Activated CD8-positive, alpha-beta memory T cell treated with anti-CD3 and anti-CD28 coated beads, Interleukin-2, amount 50 U/mL, for 4 hours (primary cell): ENCODE measurements at places on chromosomes 2 and 18.

DNA sequence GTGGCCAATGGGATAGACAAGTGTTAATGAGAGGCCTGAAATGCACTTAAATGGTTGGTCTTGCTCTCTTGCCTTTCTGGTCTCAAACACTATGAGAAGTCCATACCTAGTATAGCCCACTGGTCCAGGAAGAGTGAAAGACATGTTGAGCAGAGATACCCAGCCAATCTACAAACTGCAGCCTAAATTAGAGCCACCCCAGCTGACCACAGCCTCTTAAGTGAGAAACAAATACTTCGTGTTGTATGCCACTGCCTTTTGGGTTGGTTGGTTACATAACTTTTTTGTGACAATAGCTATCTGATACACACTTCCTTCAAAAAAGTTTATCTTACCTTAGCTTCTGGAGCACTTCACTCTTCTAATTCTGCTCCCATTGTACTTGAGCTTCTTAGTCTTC is 8.8 kb upstream of the EXOC6B start:
- no peak for DNase-seq

DNA sequence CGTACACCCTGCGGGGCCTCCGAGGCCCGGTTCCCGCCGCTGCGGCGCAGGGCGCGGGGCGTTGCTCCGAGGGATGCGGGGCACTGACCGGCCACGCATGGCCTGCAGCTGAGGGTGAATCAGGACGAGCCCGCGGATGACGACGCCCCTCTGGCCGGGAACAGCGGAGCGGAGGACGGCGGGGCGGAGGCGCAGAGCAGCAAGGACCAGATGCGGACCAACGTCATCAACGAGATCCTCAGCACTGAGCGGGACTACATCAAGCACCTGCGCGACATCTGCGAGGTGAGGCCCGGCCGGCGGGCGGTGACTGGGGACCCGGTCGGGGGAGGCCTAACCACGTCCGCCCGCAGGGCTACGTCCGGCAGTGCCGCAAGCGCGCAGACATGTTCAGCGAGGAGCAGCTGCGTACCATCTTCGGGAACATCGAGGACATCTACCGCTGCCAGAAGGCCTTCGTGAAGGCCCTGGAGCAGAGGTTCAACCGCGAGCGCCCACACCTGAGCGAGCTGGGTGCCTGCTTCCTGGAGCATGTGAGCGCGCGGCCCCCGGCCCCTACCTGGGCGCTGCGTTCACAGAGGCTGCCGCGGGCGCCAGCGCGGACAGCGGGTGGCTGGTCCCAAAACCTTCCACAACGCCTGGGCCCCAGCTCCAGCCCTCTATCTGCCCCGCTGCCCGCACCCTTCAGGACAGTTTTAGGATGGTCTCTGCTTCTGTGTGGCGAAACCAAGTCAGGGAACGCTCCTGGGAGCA is 53.2 kb downstream of the FAM168B start:
- peak; percentile 44 for DNase-seq

DNA sequence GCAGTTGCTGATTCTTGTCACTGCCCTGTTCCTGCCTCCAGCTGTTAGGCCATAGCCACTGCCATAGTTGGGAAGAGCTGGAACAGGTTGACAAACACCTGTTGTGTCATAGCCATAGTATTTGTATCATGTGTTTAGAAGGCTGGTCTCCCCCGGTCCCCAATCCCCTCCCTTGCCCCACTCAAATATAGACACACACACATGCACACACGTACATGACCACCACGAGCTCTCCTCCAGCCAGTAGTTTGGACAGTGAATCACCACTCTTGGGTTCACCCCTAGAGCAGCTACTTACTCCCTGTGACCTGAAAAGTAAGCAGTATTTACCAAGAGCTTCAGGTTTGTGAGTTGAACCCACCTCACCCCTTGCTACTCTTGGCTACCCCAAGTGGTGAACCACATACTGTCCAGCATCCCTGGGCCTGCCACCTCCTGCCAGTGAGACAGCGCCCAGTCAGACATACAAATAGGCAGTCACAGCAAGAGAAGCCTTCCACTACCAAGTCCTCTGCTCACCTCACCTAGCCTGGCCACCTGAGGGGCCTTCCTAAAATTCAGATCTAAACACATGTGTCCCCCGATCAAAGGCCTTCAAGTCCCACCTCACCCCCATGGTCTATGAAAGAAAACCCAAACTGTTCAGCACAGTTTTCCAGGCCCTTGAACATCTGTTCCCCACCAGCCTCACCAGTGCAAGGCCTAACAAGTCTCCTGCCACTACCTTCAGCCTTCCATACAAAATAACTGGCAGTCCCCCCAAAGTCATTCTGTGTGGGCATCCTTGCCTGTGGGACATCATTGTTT is 7.1 kb downstream of the PCBP1 start:
- no peak for DNase-seq

GRCh38 chr2:134258684-134259388 is 5.0 kb downstream of the MGAT5 start:
- DNase-seq: peak; percentile 41

- no peak for DNase-seq
These were observed 186.6 kb upstream of the SMAD2 start for GRCh38 chr18:48116873-48117630.

- DNase-seq: no peak
These were observed 67.8 kb downstream of the NXPH2 start for GRCh38 chr2:138712212-138712979.

DNA sequence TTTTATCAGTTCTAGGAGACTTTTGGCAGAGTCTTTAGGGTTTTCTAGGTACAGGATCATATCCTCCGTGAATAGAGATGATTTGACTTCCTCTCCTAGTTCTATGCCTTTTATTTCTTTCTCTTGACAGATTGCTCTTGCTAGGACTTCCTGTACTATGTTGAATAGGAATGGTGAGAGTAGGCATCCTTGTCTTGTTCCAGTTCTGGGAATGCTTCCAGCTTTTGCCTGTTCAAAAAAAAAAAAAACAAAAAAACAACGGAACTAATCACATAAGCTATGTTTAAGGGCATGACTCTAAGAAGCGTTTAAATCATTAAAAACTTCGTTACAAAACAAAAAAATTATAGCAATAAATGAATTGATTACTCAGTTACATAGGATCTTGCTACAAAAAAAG is 145.7 kb downstream of the NUP35 start:
- DNase-seq: no peak

GRCh38 chr2:45640576-45640975 is 10.9 kb upstream of the PRKCE start:
- no peak for DNase-seq

DNA sequence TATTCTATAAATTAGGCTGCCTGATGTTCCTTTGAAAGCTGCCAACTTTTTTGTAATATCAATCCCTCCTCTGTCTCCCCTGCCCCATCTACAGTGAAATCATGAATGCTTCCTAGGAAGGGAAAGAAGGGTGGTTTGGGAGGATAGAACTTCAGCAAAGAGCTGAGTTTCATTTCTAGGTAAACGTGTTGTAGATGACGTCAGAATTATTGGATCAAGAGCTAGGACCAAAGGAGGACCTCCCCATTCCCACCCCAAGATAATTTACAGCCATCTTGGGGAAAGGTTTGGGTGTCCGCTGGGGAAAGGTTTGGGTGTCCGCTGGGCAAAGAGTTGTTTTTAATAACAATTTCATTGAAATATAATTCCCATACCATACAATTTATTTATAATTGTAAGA is 11.2 kb upstream of the ANKRD53 start:
- DNase-seq: no peak

DNA sequence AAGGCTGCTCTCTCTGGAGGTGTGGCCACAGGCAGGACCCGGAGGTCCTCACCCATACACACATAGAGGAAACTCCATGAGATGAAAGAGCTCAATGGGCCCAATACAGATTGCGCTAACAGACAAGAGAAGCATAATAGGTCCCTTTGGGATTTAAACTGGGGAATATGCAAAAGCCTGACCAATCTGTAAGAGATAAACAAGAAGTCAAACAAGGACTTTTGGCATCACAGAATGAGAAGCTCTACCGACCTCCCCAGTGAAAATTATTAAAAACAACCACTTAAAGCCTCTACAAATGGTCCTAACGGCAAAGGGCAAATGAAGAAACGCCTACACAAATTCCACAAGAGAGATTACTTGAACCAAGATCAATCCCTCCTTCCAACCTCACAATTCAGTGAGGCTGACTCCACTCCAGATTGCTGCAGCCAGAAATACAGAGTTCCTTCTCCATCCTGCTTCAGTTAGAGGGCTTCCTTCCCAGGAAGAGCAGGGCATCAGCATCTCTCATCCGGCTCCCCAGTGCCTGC is 10.8 kb downstream of the IWS1 start:
- DNase-seq: no peak

DNA sequence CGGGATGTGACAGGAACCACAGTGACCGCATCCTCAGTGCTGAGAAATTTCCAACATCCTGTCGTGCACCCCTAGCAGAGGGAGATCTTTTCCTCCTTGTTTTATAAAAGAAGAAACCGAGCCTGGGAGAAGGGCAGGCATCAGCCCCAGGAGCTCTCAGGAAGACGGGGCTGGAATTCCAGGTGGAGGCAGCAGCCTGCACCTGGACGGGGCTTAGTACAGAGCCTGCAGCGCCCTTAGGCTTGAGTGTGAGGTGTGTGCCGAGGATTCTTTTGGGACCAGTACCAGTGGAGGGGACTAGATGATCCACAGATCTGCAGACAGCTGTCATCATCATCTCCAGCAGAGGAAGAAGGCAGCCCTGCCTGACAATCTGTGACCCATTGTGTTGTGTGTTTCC is 148.8 kb downstream of the GBX2 start:
- DNase-seq: no peak

- DNase-seq: no peak
These were observed 12.0 kb downstream of the SRD5A2 start for GRCh38 chr2:31568585-31569201.

GRCh38 chr2:233435436-233436190 is 81.3 kb downstream of the DGKD start:
- DNase-seq: no peak

- peak; percentile 67 for DNase-seq
These were observed 6.5 kb upstream of the WNT6 start for GRCh38 chr2:218852911-218853667.

GRCh38 chr18:4586731-4587130 is 131.6 kb upstream of the DLGAP1 start:
- no peak for DNase-seq

- DNase-seq: no peak
These were observed 917 bp upstream of the PRKAG3 start for GRCh38 chr2:218832520-218832919.

DNA sequence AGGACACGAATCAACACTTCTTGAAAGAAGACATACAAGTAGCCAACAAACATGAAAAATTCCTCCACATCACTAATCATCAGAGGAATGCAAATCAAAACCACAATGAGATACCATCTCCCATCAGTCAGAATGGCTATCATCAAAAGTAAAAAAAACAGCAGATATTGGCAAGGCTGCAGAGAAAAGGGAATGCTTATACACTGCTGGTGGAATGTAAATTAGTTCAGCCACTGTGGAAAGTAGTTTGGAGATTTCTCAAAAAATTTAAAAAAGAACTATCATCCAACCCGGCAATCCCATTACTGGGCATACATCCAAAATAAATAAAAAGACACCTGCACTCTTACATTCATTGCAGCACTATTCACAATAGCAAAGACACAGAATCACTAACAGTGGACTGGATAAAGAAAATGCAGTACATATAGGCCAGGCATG is 78.7 kb downstream of the GRB14 start:
- no peak for DNase-seq

DNA sequence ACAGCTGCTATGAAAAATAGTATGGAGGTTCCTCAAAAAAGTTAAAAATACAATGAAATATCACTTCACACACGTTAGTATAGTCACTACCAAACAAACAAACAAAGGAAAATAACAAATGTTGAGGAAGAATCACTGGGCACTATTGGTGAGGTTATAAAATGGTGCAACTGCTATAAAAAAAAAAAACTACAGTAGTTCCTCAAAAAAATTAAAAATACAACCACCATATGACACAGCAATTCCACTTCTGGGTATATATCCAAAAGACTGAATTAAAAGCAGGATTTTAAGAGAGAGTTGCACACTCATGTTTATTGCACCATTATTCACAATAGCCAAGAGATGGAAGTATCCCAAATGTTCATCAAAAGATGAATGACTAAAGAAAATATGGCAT is 80.9 kb upstream of the POU3F3 start:
- no peak for DNase-seq

- DNase-seq: no peak
These were observed 117.3 kb upstream of the TTC39C start for GRCh38 chr18:23897291-23897690.

- no peak for DNase-seq
These were observed 126.7 kb upstream of the CYP26B1 start for GRCh38 chr2:72274380-72274797.

GRCh38 chr2:72781480-72781879 is 44.4 kb downstream of the EXOC6B start:
- no peak for DNase-seq

DNA sequence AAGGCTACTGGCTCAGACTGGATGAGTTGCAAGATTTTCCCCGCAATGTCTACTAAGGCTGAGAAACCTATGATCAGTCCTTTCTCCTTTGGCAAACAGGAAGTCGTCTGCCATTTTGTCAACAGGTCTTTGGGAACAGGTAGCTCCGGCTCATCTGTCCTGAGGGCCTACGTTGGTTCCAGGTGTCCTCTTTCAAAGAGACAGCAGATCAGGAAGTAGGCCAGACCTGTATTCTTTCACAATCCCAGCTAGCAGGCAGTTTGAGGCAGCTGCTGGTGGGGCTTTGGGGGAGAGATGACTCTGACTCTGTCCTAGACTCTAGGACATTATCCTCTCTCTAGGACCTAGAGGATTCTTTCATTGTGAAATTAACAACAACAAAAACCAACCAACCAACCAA is 98.6 kb downstream of the ACTR2 start:
- DNase-seq: no peak

DNA sequence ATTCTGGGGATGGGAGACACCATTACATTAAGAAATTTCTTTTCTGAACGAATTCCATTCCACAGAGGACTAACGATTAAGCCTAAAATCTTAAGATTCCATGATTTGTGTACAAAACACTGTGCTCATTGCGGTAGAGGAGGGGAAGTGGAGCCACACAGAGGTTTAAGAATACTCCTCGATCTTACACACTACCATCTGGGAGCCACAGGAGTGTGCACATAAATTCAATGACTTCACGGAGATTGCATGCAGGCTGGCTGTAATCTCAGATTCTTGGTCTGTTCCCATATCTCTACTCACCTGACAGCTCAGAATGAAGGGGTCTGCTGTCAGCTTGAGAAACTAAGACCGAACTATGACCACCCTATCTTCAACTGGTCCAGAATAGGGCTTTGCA is 762 bp downstream of the VPS4B start:
- no peak for DNase-seq

DNA sequence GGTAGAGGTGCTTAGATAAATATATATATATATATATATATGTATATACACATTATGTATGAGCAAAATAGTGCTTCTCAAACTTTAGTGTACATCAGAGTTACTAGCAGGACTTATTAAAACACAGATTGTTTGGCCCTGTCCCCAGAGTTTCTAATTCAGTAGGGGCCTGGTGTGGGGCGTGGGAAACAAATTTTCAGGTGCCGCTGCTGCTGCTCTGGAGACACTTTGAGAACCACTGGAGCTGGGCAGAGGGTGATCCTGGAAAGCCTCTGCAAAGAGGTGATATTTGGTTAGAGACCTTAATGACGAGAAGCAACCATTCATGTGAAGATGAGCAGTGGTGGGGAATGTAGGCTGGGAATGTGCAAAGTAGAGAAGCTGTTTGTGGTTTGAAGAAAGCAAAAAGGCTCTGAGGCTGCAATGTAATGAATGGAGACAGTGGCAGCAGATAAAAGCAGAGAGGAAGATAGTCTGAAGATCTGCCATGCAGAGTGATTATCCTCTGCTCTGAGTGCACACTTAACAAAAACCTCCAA is 142.9 kb downstream of the PLCL1 start:
- DNase-seq: no peak

GRCh38 chr2:120442923-120443571 is 97.1 kb downstream of the INHBB start:
- DNase-seq: no peak
